ENCODE measurements at places on chromosomes 11 and 22.

DNA sequence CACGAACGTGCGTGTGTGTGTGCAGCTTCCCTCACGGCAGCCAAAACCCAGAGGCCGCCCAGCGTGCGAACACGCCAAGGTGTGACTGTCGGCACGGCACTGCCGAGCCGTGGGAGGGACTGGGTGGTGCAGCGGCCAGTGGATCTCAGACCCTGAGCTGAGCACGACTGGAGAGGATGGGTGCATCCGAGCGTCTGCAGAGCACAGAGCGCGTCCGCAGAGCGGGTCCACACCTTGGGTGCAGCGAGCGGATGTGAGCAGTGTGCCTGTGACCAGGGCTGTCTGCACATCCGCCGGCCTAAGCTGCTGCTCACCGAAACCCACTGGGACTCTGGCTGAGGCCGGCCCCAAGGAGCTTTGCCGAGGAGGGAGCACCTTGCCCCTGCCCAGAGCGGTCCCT is 22.7 kb downstream of the PTDSS2 start:
- DNase-seq, result no peak

DNA sequence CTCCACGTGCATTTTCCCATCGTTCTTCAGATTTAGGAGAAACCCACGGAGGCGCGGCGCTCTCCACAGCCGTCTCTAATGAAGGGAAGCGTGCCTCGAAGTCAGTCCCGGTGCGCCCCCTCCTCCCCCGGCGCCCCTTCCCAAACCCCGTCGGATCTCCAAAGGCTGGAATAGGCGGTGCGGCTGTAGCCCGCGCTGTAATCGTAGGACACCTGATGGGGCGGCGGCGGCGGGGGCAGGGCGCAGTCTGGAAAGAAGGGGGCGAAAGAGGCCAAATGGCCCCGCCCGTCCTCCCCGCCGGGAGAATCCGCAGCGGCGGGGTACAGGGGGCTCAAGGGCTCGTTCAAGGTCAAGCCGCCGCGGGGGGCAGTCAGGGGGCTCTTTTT is 1.3 kb downstream of the FAM181B start:
- DNase-seq, result no peak

DNA sequence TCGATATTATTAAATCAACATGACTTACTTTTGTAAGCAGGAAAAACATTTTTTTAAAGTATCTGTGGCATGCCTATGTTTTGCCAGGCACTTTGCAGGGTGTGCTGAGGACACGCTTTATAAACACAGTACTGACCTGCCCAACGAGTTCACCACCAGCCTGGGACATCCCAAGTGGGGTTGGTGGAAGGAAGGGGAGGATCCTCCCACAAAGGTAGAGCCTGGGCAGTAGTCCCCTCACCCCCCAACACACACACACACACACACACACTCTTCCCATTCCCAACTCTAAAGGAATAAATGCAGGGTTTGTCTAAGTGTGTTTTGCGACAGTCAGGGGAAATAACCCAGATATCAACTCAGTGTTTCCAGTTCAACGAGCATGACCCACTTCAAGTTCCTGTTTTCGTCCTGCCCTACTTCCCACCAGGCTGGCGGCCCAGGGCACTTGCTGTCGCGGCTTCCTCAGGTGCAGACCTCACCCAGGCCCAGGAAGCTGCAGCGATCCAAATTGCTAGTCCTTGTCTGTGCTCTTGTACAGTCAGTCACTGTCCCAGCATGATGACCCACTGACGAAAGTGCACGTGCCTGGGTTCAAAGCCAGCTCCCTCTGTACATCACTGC is 3.1 kb downstream of the CERK start:
- peak; percentile 28 for DNase-seq

GRCh38 chr22:37163575-37164504 is 14.1 kb upstream of the IL2RB start:
- no peak for DNase-seq

GRCh38 chr11:27279460-27279859 is 83.6 kb downstream of the CCDC34 start:
- no peak for DNase-seq

DNA sequence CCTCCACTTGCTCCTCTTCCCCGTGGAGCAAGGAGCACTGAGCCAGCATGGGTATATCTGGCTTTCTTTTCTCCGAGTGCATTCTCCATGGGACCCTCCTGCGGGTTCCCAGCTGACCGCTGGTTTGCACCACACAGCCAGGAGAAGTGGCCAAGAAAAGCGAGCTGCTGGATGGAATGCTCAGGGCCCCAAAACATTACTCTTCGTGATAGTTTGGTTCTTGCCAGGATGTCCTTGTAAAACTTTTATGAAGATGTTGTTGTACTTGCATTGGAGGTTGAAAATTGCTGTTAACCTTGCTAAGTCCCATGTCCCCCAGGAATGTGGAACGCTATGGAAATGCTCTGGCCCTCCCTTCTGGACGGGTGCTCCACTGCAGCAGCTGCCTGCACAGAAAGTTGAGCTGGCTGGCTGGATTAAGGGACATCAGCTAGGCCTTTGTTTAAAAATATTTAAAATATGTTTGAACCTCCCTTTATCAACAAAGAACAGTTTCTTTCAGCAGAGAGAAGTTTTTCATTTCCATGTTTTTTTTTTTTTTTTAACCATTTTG is 68.7 kb downstream of the ZNRF3 start:
- DNase-seq, result no peak

GRCh38 chr22:37062376-37062675 is 10.8 kb downstream of the KCTD17 start:
- no peak for DNase-seq

DNA sequence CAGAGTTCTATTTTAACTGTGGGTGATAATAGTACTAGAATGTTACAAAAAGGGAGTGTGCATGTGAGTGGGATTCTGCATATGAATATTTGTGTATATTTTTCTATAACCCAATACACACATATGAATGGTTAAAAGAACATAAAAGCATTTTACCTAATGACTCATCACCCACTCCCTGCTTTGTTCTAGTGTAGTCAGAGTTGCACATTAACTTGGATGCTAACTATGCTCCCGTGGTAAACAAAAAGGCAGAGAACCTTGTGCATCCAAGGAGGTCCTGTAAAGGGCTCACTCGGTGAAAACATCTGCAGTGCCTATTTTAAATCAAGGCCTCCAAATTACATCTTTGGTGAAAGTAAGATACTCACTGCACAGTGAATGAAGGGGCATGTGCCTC is 1289.4 kb downstream of the LRRC4C start:
- DNase-seq, result no peak

DNA sequence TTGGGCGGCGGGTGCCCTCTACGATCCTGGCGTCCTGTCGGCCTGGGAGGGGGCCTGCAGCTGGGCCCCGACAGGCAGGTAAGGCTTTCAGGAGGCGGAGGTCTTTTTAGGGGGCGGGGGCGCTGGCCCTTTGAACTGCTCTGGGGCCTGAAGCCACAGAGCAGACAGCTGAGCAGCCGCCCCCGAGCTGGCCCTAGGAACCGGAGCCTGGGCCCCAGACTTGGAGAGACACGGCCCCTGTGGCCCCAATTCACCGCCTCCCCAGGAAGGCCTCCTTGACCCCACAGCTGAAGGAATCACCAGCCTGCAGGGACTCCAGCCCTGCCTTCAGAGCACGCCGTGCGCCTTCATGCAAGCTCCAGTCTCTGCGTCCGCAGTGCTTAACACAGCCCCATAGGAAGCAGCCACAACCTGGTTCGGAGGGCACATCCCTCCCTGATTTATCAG is 618 bp upstream of the CERK start:
- DNase-seq, result no peak

- no peak for DNase-seq
These were observed 67.2 kb upstream of the MTMR2 start for GRCh38 chr11:95991101-95991500.

DNA sequence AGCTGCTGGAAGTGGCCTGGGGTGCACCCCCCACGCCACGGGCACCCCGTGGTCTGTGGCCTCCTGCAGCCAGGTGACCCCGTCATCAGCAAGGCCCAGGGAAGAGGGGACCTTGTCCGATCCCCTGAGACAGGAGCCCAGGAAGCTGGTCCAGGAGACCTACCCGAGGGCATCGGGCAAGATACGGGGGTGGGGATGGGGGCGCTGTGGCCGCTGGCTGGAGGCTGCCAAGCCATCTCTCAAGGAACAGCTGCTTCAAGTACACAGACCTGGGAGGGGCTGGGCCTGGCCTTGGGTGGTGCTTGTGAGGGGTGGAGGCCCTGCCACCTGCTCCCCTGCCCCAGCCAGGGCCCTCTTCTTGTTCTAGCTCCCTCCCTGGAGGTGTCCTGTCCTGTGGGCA is 1272.1 kb downstream of the BRD1 start:
- DNase-seq, result no peak

DNA sequence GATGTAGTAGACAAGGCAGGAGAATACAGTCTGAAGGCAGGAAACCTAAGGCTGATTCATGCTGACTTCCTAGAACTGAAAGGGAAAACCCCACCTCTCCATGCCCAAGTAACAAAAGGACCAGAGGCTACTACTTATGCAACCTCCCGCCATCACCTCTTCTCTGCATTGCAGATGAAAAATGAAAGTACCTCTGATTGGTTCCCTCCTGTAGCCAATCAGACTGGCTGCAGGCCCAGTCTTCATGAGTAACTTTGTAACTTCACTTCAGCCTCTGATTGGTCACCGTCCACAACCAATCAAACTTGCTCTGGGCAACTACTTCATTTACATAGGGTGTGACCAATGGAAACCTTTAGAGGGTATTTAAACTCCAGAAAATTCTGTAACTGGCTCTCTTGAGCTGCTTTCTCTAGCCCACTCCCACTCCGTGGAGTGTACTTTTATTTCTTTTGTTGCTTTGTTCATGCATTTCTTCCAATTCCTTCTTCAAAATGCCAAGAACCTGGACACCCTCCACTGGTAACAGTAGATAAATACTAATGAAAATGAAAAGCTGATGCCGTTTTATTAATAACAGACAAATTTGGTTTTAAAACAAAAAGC is 5.2 kb upstream of the MAP6 start:
- DNase-seq, result no peak

- DNase-seq, result no peak
These were observed 487 bp upstream of the LIPT2 start for GRCh38 chr11:74493791-74494630.

DNA sequence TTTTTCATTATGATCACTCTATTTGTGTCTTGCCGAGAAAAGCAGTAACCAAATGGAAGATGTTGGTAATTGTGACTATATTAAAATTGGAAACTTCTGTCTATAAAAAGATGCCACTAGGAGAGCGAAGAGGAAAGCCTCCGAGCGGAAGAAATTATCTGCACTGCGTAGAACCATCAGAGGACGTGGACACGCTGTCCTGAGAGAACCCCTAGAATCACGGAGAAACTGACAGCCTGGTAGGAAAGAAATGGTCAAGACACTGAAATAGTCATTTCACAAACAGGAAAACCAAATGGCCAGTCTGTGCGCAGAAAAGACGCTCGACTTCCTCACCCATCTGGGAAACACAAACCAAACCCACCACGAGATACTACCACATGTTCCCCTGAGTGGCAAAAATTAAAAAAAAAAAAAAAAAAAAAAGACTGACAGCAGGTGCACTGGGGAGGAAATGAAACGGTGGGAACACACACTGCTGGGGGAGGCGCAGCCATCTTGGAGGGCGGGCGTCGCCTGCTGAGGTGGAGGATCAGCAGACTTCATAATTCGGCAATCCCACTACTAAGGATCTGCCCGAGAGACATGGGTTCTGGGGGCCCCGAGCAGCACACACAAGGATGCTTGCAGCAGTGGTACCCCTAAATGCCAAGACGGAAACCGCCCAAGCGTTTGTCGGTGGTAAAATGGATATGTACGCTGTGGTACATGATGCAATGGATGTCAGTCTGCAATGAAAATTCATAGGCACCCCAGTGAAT is 21.3 kb downstream of the IFITM10 start:
- DNase-seq, result no peak

GRCh38 chr22:44486538-44486937 is 11.5 kb downstream of the RTL6 start:
- no peak for DNase-seq

DNA sequence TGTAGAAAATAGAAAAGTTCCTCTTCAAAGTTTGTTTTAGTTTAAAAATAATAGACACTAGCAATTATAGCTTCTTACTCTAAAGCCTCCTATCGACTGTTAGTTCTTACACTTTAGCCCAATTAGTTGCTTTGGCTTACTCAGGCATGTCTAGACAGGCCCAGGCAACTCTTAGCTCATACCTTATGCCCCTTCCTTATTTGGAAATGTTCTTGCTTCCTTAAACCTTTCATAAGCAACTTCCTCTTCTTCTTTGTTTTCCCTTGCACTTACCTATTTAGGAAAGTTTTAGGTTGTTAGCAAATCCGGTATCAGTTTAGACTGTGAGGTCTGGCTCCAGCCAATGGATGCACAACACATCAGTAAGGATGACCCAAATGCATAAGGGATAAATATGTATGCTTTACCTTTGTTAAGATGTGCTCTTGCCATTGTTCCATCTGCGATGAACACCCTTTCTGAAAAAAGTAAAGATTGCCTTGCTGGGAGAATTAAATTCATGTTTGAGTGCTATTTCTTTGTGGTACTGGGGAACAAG is 1277.5 kb upstream of the CNTN5 start:
- no peak for DNase-seq

GRCh38 chr11:112931703-112932102 is 29.5 kb upstream of the NCAM1 start:
- DNase-seq, result no peak

- no peak for DNase-seq
These were observed 4.4 kb downstream of the CAVIN3 start for GRCh38 chr11:6315811-6316425.

GRCh38 chr22:37782340-37783168 is 25.2 kb upstream of the GCAT start:
- no peak for DNase-seq

DNA sequence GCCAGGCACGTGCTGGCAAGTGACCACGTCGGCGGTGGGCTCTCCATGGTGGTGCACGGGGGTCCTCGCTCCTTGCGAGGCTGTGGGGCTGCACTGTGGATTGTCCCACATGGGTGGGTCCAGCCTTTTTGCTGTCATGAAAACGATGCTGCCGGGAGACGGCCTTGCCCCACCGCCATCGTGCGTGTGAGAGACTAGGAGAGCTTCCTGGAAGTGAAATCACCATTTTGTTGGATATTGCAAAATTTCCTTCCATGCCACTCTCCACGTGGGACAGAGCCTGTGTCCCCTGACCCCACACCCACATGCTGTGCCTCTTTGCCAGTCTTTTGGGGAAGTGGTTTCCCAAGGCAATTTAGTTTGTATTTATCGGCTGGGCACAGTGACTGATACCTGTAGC is 18.2 kb upstream of the GRAMD4 start:
- no peak for DNase-seq

DNA sequence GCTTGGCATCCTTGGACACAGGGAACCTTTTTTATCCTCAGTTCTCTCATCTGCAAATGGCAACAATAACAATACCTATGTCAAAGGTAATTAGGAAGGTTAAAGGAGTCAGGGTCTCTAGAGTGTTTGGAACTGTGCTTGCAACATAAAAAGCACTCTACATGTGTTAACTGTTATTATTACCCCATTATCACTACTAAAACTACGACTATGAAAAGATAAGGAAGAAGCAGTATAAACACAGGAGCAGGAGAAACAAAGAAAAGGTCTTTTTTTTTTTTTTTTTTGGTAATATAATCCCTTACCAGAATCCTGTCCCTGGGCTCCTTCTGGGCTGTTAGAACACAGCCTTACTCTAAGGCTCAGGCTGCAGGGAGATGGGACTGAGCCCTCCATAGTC is 348.2 kb downstream of the CADM1 start:
- DNase-seq, result no peak

- no peak for DNase-seq
These were observed 46.7 kb upstream of the LIPT2 start for GRCh38 chr11:74540270-74540669.

Data from activated CD4-positive, CD25-positive, alpha-beta regulatory T cell treated with anti-CD3 and anti-CD28 coated beads, Interleukin-2, amount 50 U/mL, for 16 hours (primary cell).